ENCODE measurements at places on chromosomes 2 and 18. TPM values are rescaled to one million over a fixed set of nuclear protein-coding genes. Genes with fewer than 3 reads are reported as not detected.

DNA sequence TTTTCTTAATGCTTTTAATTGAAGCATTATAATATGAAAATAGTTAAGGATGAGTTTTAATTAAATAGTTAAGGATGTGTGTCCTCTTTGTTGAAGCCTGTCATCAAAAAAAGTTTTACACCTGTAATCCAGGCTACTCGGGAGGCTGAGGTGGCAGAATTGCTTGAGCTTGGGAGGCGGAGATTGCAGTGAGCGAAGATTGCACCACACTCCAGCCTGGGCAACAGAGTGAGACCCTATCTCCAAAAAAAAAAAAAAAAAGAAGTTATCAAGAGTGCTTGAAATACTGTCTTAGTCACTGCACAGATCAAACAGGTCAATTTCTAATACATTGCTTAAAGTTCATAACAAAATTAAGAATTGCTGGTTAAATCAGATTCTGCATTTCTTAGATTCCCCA lies 193.6 kb downstream of the CD226 start:
- H3K27me3 ChIP-seq: no peaks in the 10 kb centered on the region
- H3K36me3 ChIP-seq: no peaks in the 10 kb centered on the region
- no peak for DNase-seq
- peaks cover 13% of the 10 kb centered on the region for H3K4me1 ChIP-seq
- H3K4me3 ChIP-seq: no peak overlapping the region

- H3K27ac ChIP-seq: no peak overlapping the region
- no peaks in the 10 kb centered on the region for H3K4me1 ChIP-seq
- H3K36me3 ChIP-seq: no peaks in the 10 kb centered on the region
- no peak for DNase-seq
- no peaks in the 10 kb centered on the region for H3K27me3 ChIP-seq
Measured at GRCh38 chr2:140947236-140947635, 1183.6 kb downstream of the LRP1B start.

GRCh38 chr2:219592736-219593135 lies 4.9 kb upstream of the STK11IP start:
- no peaks in the 10 kb centered on the region for H3K36me3 ChIP-seq
- H3K27me3 ChIP-seq: no peaks in the 10 kb centered on the region

DNA sequence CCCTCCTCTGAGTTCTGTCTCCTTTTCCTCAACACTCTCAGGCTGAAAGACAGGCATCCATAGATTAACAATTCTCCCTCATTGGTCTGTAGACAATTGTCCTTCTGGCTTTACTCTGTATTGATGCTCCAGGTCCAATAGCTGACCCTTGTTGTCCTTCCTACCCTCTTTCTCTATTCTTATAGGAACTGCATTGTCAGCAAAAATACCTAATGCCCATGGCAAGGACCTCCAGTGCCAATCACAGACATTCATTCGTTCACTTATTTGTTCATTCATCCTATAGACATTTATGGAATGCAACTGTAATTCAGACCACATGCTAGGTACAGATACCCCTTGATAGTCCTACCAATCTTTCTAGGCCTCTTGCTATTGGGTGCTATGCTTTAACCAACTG lies 69.8 kb upstream of the DTNA start:
- no peak overlapping the region for H3K4me3 ChIP-seq
- H3K36me3 ChIP-seq: no peaks in the 10 kb centered on the region
- H3K27me3 ChIP-seq: no peaks in the 10 kb centered on the region
- H3K4me1 ChIP-seq: peaks cover 23% of the 10 kb centered on the region
- H3K27ac ChIP-seq: no peak overlapping the region

DNA sequence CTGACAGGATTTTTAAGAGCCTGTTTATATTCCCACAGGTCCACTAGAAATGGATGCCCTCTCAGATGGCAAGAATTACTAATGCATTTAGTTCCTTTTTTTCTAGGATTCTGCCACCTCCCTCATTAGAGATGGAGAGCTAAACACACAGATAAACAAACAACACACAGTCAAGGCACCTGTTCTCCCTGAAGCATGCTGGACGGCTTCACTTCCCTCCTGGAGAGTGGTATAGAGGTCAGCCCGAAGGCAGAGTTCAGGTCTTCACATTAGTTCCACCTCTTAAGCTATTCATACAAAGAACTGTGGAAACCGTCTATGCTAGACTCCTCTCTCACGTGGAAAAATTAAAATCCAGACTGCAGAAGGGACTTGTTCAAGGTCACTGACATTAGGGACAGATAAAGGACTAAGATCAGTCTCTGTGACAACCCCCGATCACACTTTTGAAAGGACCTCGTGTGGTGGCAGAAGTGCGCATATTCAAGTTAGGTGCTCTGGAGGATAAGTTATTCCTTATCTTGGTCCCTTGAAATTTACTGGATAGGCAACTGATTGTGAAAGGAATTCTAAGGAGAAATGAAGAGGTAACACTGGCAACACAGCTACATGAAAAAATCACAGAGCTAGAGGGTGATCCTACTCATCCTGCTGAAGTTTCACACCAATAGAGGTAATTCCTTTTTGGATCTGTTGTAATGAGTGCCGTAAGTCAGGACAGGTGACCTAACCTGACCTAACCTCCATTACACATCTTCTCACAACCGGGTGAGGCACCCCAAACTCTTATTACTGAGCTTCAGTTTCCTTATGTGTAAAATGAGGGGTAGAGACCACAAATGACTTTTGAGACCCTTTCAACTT lies 75.1 kb downstream of the SPRED2 start:
- DNase-seq: no peak
- H3K4me3 ChIP-seq: no peak overlapping the region
- no peak overlapping the region for H3K27ac ChIP-seq
- no peaks in the 10 kb centered on the region for H3K27me3 ChIP-seq
- no peaks in the 10 kb centered on the region for H3K36me3 ChIP-seq

GRCh38 chr2:127080226-127080937 lies 26.6 kb downstream of the BIN1 start:
- no peak for DNase-seq
- H3K4me3 ChIP-seq: peak overlapping the region; percentile 22
- H3K36me3 ChIP-seq: no peaks in the 10 kb centered on the region
- no peak overlapping the region for H3K27ac ChIP-seq
- H3K4me1 ChIP-seq: peaks cover 13% of the 10 kb centered on the region

GRCh38 chr18:41906528-41907146 lies 48.4 kb upstream of the PIK3C3 start:
- H3K27me3 ChIP-seq: no peaks in the 10 kb centered on the region
- DNase-seq: no peak
- H3K27ac ChIP-seq: no peak overlapping the region
- H3K4me1 ChIP-seq: no peaks in the 10 kb centered on the region
- H3K4me3 ChIP-seq: no peak overlapping the region

DNA sequence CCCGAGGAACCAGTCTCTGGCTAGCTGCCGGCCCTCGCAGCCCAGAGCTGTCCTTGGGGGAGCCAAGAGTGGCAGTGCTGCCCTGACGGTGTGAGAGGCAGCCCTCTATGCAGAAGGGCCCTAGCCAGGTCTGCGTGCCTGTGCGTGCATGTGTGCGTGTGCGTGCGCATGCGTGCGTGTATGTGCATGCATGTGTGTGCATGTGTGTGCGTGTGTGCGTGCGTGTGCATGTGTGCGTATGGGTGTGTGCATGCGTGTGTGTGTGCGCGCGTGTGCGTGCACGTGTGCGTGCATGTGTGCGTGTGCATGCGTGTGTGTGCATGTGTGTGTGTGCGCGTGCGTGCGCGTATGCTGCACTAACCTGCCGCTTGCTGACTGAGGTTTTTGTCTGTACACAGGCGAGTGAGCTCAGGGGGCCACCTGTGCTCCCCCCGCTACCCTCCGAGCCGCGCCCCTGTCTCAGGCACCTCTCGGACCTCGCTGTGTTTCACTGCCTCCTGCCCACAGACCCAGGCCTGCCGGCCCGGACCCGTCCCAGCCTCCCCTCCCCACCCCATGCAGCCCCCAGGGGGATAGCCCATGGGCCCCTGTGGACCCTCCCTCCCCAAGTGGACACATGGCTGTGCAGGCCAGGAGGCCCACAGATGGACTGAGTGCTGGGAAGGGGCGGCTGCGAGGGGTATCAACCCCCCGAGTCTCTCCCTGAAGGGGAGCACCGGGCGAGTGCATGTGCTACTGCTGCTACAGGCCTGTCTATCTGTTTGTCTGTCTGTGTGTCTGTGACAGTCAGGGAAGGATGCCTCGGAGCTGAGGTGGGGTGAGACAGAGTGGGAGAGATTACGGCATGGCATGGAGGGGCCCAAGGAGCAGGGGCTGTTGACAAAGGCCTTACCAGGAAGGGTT lies 31.3 kb downstream of the SPEG start:
- peaks cover 15% of the 10 kb centered on the region for H3K4me1 ChIP-seq
- peaks cover 87% of the 10 kb centered on the region for H3K36me3 ChIP-seq
- no peak overlapping the region for H3K4me3 ChIP-seq
- DNase-seq: no peak
- peak overlapping the region; percentile 62 for H3K27ac ChIP-seq
- H3K27me3 ChIP-seq: no peaks in the 10 kb centered on the region

DNA sequence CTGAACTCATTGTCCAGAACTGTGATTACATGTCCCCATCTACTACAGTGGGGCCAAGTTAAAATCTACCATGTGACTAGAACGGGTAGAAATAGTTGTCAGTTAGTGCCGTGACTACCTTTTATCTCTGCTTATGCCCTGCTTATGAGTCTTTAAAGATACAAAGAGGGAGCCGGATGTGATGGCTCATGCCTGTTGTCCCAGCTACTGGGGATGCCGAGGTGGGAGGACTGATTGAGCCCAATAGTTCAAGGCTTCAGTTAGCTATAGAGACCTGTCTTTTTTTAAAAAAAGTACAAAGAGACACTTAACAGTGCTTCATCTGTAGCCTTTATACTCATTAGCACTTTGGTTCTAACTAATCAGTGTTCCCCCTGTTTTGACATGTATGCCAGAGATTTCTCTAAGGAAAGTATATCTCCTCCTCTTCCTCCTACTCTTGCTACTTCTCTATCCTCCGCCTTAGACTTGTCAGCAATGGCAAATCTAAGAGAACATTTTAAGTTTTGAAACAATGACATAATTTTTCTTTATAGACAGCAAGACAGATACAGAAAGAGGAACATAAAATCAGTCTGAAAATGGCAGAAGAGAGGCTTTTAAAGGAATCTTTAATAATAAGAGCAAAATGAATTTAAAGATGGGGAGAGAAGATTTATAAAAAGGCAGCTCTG lies 45.0 kb downstream of the NBEAL1 start:
- peaks cover 13% of the 10 kb centered on the region for H3K4me1 ChIP-seq
- H3K27ac ChIP-seq: no peak overlapping the region
- no peaks in the 10 kb centered on the region for H3K27me3 ChIP-seq

DNA sequence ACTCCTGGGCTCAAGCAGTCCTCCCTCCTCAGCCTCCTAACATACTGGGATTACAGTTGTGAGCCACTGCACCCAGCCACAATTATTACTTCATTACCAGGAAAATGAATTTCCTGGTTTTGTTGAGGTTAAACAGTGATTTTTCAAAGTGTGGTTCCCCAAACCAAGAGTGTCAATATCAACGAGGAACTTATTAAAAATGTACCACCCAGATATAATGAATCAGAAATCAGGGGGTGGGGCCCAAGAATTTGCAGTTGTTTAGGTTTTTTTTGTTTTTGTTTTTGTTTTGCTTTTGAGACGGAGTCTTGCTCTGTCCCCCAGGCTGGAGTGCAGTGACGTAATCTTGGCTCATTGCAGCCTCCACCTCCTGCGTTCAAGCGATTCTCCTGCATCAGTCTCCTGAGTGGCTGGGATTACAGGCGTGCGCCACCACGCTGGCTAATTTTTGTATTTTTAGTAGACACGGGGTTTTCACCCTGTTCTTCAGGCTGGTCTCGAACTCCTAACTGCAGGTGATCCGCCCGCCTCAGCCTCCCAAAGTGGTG lies 94.1 kb downstream of the WDSUB1 start:
- no peaks in the 10 kb centered on the region for H3K27me3 ChIP-seq
- no peak overlapping the region for H3K27ac ChIP-seq
- DNase-seq: no peak
- H3K4me3 ChIP-seq: no peak overlapping the region
- no peaks in the 10 kb centered on the region for H3K36me3 ChIP-seq

DNA sequence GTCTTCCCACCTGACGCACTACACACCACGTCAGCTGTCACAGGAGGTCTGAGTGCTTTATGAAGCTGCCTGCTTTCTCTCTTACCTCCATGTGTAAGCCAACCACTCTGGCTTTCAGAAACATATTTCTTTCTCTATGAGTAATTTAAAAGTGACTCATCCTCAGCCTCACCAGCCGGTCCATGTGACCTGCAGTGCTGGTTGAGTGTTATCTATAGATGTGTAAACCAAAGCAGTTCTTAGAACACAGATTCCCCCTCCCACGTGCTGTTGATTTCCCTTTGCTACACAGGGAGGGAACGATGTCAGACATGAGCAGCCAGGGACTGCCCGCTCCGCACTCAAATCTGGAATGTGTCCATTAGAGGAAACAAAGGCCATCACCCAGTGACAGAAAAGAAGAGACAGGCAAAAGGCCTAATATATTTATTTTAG lies 157.8 kb downstream of the BCL2 start:
- H3K36me3 ChIP-seq: no peaks in the 10 kb centered on the region
- peak; percentile 68 for DNase-seq
- peak overlapping the region; percentile 18 for H3K4me3 ChIP-seq
- H3K27ac ChIP-seq: peak overlapping the region; percentile 83
- H3K27me3 ChIP-seq: no peaks in the 10 kb centered on the region

DNA sequence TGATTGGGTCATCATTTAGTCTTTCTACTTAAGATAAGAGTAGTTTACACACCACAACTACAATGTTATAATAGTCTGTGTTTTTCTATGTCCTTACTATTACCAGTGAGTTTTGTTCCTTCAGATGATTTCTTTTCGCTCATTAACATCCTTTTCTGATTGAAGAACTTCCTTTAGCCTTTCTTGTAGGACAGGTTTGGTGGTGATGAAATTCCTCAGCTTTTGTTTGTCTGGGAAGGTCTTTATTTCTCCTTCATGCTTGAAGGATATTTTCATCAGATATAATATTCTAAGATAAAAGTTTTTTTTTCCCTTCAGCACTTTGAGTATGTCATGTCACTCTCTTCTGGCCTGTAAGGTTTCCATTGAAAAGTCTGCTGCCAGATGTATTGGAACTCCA lies 38.0 kb upstream of the SLC16A14 start:
- H3K36me3 ChIP-seq: no peaks in the 10 kb centered on the region
- H3K4me1 ChIP-seq: no peaks in the 10 kb centered on the region
- H3K27me3 ChIP-seq: no peaks in the 10 kb centered on the region
- no peak overlapping the region for H3K27ac ChIP-seq

The NT5DC4 gene
- not detected for total RNA-seq

The CYP27C1 gene
- total RNA-seq: 0.35 TPM

The UCN gene
- total RNA-seq: not detected

The RFX8 gene
- total RNA-seq: 0.14 TPM

The TNS1 gene
- total RNA-seq: 1,836 TPM

The CCBE1 gene
- total RNA-seq: 1.6 TPM

The RTP5 gene
- 0.63 TPM for total RNA-seq

The C2orf49 gene
- 17.5 TPM for total RNA-seq

Data from thoracic aorta (tissue), 2 donors.